ENCODE measurements at places on chromosomes 6 and 20.

DNA sequence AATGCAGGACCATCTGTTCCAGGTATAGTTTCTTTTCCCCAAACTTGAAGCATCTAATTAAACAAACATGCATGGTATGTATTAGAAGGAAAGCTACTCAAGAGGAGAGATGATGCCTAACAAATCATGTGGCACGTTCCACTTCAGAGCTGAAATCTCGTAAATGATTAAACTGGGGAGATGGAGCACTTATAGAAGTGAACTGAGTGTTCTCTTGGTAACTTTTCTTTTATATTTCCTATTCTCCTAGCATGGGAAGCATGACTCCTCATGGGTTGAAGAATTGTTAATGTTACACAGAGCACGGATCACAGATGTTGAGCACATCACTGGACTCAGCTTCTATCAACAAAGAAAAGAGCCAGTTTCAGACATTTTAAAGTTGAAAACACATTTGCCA is 61.1 kb downstream of the CCN2 start:
- no peak for DNase-seq

DNA sequence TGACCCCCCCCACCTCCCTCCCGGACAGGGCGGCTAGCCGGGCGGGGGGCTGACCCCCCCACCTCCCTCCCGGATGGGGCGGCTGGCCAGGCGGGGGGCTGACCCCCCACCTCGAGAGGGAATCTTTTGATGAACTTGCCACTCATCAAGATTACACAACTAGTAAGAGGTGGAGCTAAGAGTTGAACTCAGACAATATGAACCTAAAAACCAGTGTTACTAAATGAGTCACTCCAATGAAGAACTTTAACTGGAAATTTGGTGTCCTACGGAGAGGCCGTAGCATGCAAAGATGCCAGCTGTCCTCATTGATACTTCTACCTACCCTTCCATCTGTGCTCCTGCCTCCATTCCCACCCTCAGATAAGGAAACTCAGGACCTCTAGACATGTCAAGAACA is 42.8 kb downstream of the PFDN4 start:
- no peak for DNase-seq

GRCh38 chr20:62618611-62619529 is 23.4 kb upstream of the SLCO4A1 start:
- DNase-seq: peak; percentile 49

DNA sequence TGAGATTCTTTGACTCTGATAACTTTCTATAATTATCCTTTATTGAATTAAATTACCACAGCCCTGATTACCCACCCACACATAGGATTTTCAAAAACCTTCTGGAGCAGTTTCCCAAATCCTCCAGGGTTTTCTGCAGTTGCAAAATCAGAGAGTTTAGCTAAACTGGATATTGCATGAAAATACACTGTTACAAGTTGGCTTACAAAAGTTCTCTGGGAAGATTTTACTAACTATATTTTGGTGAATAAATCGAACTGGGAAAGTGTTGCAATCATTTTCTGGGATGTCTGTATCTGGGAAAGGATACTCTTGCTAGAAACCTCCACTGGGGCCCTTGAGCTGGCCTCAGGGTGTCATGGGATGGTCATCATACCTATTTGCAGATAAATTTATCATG is 97.6 kb upstream of the STMND1 start:
- DNase-seq: no peak

- no peak for DNase-seq
Measured at GRCh38 chr6:84103029-84103428, 69.5 kb downstream of the MRAP2 start.

DNA sequence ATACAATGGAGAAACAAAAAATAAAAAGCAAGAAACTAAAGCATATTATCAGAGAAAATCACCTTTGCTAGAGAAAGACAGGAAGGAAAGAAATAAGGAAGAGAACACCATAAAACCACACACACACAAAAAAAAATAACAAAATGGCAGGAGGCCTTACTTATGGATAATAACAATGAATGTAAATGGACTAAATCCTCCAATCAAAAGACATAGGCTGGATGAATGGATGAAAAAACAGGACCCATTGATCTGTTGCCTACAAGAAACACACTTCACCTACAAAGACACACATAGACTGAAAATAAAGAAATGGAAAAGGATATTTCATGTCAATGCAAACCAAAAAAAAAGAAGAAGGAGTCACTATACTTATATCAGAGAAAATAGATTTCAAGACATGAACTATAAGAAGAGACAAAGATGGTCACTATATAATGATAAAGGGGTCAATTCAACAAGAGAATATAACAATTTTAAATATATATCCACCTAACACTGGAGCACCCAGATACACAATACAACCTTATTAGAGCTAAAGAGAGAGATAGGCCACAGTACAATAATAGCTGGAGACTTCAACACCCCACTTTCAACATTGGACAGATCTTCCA is 693.6 kb downstream of the HACE1 start:
- DNase-seq: no peak

DNA sequence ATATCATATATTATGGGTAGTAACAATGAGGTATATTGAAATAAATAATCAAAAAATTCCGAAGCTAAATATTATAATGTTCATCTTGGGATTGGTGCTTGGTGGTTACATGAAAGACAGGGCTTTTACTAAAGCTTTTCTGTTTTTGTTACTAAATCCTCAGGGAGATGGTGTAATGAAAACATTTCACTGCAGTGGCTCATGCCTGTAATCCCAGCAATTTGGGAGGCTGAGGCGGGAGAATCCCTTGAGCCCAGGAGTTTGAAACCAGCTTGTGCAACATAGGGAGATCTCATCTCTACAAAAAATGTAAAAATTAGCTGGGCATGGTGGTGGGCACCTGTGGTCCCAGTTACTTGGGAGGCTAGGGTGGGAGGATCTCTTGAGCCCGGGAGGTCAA is 42.9 kb downstream of the AFG1L start:
- no peak for DNase-seq

- DNase-seq: no peak
Measured at GRCh38 chr20:4918473-4918872, 82.8 kb downstream of the SLC23A2 start.

GRCh38 chr20:52975029-52975732 is 3.0 kb downstream of the TSHZ2 start:
- DNase-seq: peak; percentile 26

- DNase-seq: no peak
Measured at GRCh38 chr20:50594591-50595432, 84.6 kb downstream of the PTPN1 start.

Data from stimulated activated CD4-positive, alpha-beta T cell treated with anti-CD3 and anti-CD28 coated beads, Interleukin-1b, Interleukin-23, amount 100 ng/mL, for 48 hours (primary cell).